ENCODE measurements at places on chromosomes 12 and 14.

GRCh38 chr12:10700581-10700980 is 22.5 kb downstream of the YBX3 start:
- no peak for DNase-seq

GRCh38 chr14:90263748-90264449 is 7.5 kb downstream of the PSMC1 start:
- DNase-seq = no peak

DNA sequence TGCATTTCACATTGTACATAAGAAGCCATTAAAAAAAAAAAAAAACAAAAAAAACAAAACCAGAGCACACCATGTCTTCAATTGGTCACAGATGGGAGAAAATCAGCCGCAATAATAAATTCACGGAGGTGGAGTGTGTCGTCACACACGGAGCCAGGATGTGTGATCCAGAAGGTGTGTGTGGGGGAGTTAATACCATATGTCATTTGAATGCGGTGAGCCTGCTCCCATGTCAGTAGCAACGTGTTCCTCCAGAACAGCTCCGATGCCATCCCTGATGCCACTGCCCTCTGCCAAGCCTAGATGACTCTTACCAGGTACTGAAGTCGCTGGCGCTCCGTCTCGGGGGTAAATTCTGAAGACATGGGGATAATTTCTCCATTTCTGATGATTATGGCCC is 197.8 kb downstream of the PPM1H start:
- DNase-seq = no peak

DNA sequence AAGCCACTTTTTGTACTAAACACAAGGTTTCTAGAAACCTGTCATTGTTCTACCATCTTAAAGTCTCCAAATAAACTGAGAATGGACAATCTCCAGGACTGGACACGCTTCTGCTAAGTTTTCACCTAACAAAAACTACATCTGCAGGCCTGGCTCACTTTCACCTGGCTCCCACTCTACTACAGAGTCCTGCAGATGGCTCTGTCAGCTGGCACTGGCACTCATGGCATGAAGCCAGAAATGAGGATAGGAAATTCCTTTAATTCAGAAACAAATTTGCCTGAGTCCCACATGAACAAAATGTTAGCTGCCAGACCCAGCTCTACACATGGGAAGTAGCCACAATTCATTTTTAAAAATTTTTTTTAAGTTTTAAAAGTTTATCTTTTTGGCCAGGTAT is 42.1 kb downstream of the STXBP6 start:
- DNase-seq = no peak

GRCh38 chr14:94601884-94602391 is 10.3 kb upstream of the SERPINA3 start:
- DNase-seq = no peak

GRCh38 chr14:80615831-80616230 is 325.7 kb downstream of the CEP128 start:
- no peak for DNase-seq

GRCh38 chr14:30725763-30726162 is 103.6 kb downstream of the SCFD1 start:
- DNase-seq = no peak

GRCh38 chr12:93148412-93148811 is 219.3 kb upstream of the EEA1 start:
- DNase-seq = no peak

DNA sequence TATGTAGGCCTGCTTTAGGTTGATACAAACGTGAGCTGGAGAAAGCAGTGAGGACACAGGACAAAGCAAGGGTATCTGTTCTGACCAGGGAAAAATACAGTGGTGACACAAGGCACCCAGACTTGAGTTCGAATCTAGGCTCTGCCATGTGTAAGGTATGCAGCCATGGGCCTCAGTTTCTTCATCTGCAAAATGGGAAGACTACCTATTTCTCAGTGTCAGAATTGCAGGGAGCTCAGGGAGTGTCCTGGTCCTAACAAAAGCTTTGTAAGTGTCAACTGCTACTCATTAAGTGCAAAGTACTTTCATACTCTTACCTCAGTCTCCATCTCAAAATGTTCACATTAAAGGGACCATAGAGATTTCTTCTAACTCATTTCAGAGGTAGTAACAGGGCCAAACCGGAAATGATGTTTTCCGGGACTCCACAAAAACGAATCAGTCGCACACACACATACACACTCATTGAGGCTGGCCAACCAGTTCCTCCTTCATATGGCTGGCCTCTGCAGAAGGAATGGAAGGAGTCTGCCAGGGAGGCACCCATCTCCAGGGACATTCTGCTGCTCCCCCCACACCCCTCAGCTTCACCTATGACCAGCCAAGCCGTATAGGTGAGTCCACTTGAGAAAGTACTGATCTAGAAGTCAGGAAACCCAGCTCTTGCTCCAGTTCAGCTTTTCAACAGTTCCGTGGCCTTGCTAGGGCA is 7.8 kb downstream of the CTDSP2 start:
- peak; percentile 44 for DNase-seq

GRCh38 chr12:75711271-75711670 is 199.9 kb upstream of the KRR1 start:
- no peak for DNase-seq

DNA sequence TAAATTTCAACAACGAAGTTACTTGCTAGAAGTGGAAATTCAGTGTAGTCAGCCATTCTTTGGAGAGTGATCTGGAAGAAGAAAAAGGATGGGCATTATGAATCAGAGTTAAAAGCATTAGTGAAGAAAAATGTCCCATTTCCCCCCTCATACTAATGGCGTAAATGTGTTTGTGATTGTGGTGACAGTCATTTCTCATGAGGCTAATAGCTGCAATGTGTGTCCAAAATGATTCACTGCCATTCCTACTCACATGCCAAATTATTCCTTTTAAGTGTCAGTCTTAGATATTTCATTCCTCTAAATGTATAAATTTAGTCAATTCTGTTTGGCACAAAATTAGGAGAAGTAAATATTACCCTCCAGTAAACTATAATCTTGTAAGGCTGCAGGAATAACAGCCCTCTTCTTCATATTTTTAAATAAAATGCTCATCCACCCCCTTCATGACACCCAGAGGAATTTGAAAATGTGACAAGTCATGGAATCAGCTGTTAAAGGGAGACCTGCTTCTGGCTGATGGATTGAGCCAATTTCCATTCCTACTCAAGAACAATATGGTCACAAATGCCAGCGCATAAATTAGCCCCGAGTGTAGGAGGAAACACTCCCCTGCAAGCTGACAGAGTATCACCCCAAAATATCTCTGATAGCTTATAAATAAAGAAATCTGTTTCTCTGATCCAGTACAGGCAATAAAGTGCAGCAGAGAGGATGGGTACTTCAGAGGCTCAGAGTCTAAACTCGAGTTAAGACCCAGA is 912.3 kb upstream of the SEL1L start:
- DNase-seq = no peak

DNA sequence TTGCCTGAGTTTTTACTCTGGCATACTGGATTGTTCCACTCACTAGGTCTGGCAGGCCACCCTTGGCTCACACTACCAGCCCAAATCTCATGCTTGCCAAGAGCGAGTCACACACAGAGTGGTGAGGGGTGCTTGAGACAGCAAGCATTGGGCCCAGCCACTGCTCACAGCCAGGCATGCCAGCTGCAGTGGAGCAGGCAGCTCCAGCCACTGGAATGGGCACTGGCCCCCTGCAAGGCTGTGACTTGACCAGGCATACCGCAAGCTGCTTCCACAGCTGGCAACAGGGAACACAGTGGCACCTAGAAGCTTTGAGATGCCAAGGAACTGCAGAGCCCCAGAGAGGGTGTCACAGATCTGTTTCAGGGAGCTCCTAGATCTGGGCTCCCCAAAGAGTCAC is 488.5 kb downstream of the LRFN5 start:
- DNase-seq = no peak

DNA sequence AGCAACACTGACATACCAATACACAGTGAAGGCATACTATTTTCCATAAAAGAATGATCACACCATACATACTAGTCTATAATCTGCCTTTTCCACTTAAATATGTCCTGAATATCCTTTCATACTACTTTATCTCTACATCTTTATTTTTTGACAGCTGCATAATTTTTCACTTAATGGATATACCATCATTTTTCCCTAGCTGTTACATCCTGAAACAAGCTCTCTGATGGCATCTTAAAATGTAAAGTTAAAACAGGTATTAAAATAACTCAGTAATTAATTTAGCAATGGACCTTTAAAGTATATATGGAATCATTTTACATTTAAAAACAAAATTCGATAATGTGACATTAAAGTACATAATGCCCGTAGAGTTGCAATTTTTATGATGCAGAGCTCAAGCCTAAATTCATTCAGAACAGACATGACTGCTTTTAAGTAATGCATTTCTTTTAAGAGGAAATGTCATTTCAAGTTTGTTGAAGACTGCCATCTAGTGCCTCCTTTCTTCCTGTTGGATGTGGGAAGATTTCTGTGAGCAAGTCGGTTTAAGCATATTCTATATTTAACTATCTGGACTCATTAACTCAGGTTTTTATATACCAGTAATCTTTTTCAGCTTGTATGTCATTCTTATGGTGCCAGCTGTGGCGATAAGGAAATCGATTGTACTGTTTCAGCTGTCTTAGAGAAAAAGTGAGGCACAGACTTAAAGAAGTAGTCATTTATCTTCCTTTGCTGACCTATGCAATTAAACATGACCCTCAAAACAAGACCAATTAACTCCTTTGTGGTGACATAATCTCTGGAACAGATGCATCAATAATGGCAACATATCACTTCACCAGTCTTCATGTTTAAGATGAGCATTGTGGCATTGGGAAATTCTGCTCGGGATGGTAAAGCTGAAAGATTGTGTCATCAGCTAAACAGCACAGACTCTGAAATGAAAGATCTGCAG is 20.3 kb downstream of the PRICKLE1 start:
- DNase-seq = peak; percentile 17

DNA sequence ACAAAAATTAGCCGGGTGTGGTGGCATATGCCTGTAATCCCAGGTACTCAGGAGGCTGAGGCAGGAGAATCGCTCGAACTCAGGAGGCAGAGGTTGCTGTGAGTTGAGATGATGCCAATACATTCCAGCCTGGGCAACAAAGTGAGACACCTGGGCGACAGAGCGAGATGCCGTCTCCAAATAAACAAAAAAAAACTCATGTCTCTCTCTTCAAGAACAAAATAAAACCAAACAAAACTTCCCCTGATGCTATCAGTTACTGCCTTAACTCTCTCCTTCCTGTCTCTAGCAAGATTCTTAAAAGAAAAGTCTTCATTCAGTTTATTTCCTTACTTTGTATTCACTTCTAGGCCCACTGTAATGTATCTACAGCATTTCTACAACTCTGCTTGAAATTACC is 20.8 kb downstream of the KLHL28 start:
- no peak for DNase-seq

DNA sequence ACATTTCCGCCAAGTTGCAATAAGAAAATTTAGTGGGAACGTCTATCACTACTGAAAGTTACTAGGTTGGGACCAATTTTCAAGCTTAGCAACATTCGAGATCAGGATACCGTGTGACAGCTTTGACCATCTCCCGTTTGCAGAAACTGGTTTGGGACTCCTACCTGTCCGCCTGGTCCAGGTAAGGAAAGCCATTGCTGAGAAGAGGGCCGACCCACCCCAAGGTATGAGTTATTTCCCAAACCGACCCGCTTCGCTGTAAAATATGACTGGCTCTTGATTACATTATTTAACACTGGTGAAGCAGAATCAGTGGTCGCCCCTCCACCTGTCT is 271 bp downstream of the DNAI7 start:
- no peak for DNase-seq

GRCh38 chr12:47458279-47458678 is 247.6 kb downstream of the RPAP3 start:
- no peak for DNase-seq

GRCh38 chr14:103292426-103293374 is 41.3 kb upstream of the EIF5 start:
- DNase-seq = peak; percentile 66

- no peak for DNase-seq
These were observed 67.3 kb downstream of the STXBP6 start for GRCh38 chr14:24982472-24983155.
